Vein endothelial cell (primary cell): ENCODE measurements at places on chromosomes 5 and 9. TPM values are rescaled to one million over a fixed set of nuclear protein-coding genes. Genes with fewer than 3 reads are reported as not detected.

Gene ZNF366
- total RNA-seq, result 3.6 and 18.2 TPM in 2 replicates

Gene SLCO6A1
- total RNA-seq, result not detected in 2 replicates

Gene TMEM215
- under 0.01 TPM in 1 of 2 replicates, not detected in the other for total RNA-seq

Gene NIM1K
- not detected in 2 replicates for total RNA-seq

Gene RGMB
- total RNA-seq, result 33.6 and 39.4 TPM in 2 replicates

Gene OBP2B
- not detected in 2 replicates for total RNA-seq

Gene DOCK2
- 0.86 and 1.3 TPM in 2 replicates for total RNA-seq

Gene FNBP1
- total RNA-seq, result 35.0 and 42.5 TPM in 2 replicates

Gene EQTN
- total RNA-seq, result not detected in 2 replicates

Gene TAF11L10
- not detected in 2 replicates for total RNA-seq

Gene STKLD1
- 0.33 and 1.6 TPM in 2 replicates for total RNA-seq

Gene PRRT1B
- total RNA-seq, result not detected in 2 replicates

Gene CENPP
- total RNA-seq, result 2.3 and 5.4 TPM in 2 replicates
